ENCODE measurements at places on chromosomes 11 and 22.

DNA sequence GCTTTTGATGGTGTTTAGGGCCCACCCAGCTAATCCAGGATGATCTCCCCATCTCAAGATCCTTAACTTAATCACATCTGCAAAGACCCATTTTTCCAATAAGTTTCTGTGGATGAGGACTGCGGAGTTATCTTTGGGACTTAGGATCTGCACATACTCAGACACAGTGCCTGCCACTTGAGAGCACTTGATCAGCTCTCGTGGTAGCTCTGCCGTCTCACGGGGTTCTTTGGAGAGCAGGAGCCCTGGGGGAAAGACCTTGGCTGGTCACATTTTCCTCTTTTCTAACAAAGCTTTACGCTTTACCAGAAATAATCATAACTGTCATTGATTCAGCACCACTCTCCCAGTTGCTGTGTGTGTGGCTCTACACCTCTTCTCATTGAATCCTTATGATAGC is 6.1 kb downstream of the HEPHL1 start:
- DNase-seq: no peak

DNA sequence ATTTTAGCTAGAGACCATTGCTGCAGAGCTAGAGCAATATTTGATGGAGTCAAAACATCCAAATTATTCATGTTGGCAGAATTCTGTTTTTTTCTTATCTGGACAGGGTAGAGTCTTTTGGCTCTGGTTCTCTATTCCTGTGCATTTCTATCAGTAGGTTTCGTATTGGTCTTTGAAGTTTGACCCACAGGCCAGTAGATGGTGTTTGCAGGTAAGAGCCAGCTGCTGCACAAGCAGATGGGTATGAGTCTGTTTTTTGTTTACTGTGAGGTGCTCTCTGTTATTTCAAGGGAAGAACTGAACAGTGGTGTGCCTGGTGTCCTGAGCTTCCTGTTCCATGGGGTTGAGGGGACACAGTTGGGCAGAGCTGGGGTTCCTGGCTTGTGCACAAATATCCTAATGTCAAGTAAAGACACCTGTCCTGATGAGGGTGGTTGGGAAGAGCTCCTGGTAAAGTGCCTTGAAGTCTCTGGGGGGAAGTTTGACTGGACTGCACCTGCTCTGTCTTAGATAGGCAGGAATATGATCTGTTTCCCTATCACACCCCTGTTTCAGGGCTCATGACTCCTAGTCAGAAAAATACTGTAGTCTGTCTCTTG is 34.0 kb upstream of the SLC22A25 start:
- DNase-seq: no peak

DNA sequence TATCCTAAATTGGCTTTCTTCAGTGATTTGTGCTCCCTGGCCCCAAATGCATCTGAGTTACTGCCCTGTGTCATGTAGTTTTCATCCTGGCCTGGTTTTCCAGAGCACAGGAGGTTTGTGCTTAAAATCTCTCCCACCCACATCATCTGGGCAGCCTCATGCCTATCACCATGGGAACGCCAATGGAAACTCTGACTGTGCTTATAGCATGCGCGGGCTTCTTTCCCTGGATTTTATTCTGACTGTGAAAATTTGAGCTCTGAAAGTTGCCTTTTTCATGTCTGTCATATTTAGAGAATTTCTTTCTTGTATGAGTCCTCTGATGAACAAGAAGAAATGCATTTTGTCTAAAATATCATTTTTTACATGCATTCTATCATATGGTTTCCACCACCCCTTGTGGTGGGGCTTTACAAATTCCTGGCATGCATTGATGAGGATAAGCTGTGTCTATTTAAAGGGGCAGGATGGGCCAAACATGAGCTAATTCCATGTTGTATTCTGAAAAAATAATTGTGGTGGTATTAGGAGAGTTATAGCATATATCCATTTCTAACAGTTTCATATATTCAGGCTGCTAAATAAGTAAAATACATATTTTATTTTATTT is 55.1 kb downstream of the IRAG1 start:
- DNase-seq: no peak

DNA sequence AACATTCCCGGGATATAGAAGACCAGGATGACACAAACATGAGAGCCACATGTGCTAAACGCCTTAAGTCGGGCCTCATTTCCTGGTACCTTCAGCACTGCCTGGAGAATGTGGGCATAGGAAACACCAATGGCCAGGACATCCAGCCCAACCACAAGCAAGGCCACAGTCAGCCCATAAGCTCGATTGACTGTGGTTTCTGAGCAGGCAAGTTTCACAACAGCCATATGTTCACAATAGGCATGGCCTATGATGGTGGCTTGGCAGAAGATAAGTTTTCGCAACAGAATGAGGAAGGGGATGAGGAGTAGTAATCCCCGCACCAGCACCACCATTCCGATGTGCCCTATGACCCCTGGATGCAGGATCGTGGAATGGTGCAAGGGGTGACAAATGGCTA is 26.9 kb upstream of the OR56A1 start:
- DNase-seq: no peak

DNA sequence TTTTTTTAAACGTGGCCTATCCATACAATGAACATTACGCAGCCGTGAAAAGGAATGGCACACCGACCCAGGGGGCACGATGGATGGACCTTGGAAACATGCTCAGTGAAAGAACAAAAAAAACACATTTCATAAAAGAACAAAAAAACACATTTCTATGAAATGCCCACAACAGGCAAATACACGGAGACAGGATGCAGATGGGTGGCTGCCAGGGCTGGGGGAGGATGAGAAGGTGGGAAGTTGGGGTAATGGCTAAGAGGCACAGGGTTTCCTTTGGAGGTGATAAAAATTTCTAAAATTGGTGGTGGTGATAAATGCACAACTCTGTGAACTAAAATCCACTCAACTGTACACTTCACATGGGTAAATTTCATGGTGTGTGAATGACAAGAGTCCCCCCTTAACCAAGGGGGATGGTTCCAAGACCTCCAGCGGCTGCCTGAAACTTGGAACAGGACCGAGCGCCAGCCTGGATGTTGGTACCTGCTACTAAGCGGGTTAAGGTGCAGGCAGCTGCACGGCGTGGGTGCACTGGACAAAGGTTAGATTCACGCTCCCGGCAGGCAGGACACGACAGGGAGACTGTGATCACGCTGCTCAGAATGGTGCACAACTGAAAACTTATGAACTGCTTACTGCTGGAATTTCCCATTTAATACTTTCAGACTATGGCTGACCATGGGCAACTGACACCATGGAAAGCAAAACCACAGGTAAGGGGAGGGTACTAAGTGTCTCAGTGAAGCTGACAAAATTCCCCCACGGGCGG is 16.5 kb downstream of the BRD1 start:
- DNase-seq: no peak

- DNase-seq: no peak
Measured at GRCh38 chr11:6611092-6611962, 689 bp downstream of the TAF10 start.

- DNase-seq: no peak
Measured at GRCh38 chr22:37237371-37238268, 6.4 kb downstream of the RAC2 start.

- no peak for DNase-seq
Measured at GRCh38 chr11:12695221-12695794, 21.1 kb downstream of the TEAD1 start.

GRCh38 chr11:120302001-120302805 is 22.9 kb upstream of the TLCD5 start:
- DNase-seq: no peak

- DNase-seq: peak; percentile 93
Measured at GRCh38 chr22:36659762-36660509, 43.6 kb downstream of the CACNG2 start.

GRCh38 chr11:131866535-131867400 is 496.4 kb downstream of the NTM start:
- DNase-seq: no peak

- no peak for DNase-seq
Measured at GRCh38 chr22:45629469-45630089, 42.1 kb upstream of the ATXN10 start.

GRCh38 chr11:133134314-133135173 is 397.8 kb downstream of the OPCML start:
- DNase-seq: peak; percentile 61

- no peak for DNase-seq
Measured at GRCh38 chr11:55572548-55572947, 620 bp downstream of the OR4C16 start.

DNA sequence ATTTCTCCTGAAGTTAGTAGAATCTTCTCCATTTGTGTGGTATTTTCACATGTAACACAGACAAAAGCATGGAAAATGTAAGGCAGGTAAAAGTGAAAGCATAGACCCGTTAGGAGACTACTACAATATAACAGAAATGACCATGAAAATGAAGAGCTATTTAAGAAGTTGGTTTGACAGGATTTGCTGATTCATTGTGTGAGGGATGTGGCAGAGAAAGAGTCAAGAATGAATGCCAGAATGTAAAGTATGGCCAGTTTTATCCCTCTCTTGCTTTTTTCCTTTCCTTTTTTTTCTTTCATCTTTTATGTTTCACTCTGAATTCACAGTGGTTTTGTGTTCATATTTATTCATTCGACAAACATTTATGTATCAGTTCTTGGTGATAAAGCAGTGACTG is 115.9 kb downstream of the ARFGAP2 start:
- no peak for DNase-seq
